Esophagus mucosa (tissue), 1 donor: ENCODE measurements at places on chromosomes 16 and 17. TPM values are rescaled to one million over a fixed set of nuclear protein-coding genes. Genes with fewer than 3 reads are reported as not detected.
A peak's percentile ranks its signal among the peaks of the same experiment; 100 is the strongest.

Gene C16orf96
- total RNA-seq, result 0.04 TPM

Gene MCRIP1
- total RNA-seq, result 18.7 TPM

- no peak for ATAC-seq
Observed at GRCh38 chr16:52090080-52090479, 456.9 kb downstream of the TOX3 start.

GRCh38 chr16:83550183-83550569, 257.6 kb upstream of the HSBP1 start:
- ATAC-seq, result no peak

GRCh38 chr17:20995164-20995872, 47.5 kb downstream of the USP22 start:
- no peak for ATAC-seq

DNA sequence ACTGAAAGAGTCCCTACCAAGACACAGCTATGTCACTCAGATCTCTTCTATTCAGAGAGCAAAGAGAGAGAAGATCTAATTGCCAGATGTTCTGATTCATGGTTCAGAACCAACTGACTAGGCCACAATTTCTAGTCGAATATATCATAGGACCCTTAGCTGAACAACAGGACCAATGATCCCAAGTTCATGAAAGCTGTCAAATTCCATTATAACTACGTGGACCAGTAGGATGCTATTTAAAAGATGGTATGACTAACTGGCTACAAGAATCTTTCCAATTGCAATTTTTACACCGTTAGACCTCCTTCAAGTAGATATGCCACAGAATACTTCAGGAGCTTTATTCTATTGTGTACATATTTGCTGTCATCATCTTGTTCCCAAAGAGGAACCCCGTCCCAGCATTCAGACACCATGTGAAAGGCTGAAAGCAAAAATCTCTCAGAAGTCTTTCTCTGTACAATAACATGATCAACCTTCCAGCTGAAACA, 26.0 kb downstream of the DCUN1D3 start:
- no peak for ATAC-seq

DNA sequence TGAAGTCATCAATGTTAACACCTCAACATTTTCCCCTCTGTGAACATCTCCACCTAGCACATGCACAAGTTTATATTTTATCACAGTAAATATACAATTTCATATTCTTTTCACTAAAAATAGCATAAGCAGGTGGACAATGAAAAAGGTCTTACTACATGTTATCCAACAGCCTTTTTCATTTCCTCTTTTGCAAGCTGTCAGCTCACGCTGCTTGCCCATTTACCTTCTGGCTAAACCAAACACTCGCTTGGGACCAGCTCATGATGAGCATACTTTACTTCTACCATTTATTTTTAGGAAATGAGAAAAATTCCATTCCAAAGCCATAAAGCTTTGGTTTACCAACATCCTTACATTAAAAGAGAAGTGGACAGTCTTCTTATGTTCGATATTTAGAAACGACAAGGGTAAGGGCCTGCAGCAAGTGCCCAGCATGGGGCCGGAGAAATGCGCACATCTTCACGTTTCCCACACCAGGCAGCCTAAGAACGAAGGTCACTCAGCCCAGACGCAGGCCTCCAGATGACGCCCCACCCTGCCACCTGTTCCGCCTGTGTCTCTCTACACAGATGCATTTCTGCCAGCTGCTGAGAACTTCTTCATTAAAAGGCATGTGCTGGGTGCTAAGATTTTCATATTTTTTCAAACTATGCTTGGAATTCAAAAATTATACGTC, 13.9 kb downstream of the SNN start:
- peak; percentile 9 for ATAC-seq

GRCh38 chr16:85882181-85882810, 16.7 kb upstream of the IRF8 start:
- ATAC-seq, result no peak

- peak; percentile 74 for ATAC-seq
Observed at GRCh38 chr16:68760671-68761275, 23.7 kb downstream of the CDH1 start.

- peak; percentile 87 for ATAC-seq
Observed at GRCh38 chr17:57902800-57903759, 52.1 kb downstream of the CUEDC1 start.

- no peak for ATAC-seq
Observed at GRCh38 chr17:76542984-76543383, 3.1 kb downstream of the PRCD start.

- ATAC-seq, result peak; percentile 13
Observed at GRCh38 chr16:20897253-20897897, 2.8 kb downstream of the DCUN1D3 start.

- ATAC-seq, result no peak
Observed at GRCh38 chr17:1920948-1921351, 91.1 kb downstream of the RPA1 start.

DNA sequence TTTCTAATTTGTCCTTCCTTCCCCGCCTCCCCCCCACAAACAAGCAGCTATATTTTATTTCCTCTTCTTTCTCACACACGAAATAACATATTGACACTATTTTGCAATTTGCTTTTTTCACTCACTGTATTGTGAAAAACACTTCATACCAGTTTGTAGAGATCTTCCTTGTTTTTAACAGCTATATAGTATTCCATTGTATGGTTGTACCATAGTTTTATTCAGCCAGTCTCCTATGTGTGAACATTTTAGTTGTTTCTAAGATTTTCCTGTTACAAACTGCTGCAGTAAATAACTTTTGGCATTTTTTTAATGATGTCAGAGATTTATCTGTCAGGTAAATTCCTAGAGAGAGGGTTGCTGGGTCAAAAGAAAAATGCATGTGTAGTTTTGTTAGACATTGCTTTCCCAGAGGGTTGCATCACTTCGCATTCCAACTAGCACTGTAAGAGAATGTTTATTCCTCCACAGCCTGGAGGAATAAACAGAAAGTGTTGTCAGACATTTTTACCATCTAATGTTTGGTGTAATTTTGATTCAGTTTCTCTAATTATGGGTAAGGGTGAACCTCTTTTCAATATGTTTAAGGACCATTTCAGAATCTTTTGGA, 101.2 kb downstream of the MRTFB start:
- ATAC-seq, result no peak

GRCh38 chr17:6072157-6072556, 2.0 kb downstream of the WSCD1 start:
- no peak for ATAC-seq
